ENCODE measurements at places on chromosomes 5 and 9. TPM values are rescaled to one million over a fixed set of nuclear protein-coding genes. Genes with fewer than 3 reads are reported as not detected.

DNA sequence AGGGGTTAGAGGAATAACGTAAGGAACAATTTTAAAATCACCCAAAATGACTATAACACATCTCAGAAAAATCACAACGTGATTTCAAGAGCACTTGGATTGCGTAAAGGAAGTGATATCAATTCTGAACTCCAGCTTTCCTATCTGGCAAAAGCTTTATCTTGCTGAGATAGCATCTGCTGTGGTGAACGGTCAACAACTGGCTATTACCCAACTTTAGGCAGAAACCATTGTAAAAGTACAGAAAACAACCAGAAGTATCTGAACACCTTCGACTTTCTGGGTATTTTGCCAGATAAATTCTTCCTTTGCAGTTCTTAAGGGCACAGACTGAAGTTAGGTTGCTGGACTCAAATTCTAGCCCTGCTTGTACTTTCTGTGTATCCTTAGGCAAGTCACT lies 9.2 kb downstream of the ABLIM3 start:
- no peak for DNase-seq

KIF20A gene
- total RNA-seq: 0.13 TPM

CXCL14 gene
- 11.2 TPM for total RNA-seq

AFF4 gene
- 33.3 TPM for total RNA-seq

- DNase-seq: no peak
Observed at GRCh38 chr5:125402787-125403186, 656.3 kb upstream of the ZNF608 start.

TMEM38B gene
- 49.0 TPM for total RNA-seq

TRPM3 gene
- 1.2 TPM for total RNA-seq

DNA sequence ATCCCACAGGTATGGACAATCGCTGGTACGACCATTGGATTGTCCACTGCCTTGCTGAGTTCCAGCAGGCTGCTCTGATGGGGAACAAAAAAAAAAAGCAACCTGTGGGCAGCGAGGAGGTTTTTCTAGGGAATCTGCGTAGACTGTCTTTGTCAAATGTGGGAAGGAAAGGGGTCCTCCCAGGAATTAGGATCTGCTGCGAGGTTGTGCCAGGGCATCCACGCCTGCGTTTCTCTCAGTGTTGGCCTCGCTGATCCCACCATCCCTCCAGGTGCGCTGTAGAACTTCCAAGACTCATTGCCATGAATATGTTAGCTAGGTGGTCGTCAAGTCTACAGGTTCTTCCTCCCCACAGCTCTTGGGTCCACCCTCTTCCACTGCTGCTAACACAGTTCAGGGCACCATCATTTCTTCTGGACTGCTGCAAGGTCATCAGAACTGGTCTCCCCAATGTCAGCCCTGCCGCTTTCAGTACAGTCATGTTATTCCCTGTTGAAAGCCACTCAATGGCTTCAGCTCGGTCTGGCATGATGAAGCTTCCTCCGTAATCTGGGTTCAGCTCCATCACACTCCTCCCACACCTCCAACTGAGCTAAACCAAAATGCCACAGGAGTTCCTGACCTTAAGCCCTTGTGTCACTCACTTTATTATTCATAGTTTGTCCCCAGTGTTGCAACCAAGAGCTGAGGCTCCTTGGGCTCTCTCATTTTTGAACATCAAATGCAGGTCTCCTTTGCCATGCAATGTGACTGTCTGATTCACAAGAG lies 79.5 kb upstream of the DMRT1 start:
- DNase-seq: no peak

ROR2 gene
- 18.0 TPM for total RNA-seq

- DNase-seq: no peak
Observed at GRCh38 chr5:119451561-119451960, 736 bp upstream of the HSD17B4 start.

DNA sequence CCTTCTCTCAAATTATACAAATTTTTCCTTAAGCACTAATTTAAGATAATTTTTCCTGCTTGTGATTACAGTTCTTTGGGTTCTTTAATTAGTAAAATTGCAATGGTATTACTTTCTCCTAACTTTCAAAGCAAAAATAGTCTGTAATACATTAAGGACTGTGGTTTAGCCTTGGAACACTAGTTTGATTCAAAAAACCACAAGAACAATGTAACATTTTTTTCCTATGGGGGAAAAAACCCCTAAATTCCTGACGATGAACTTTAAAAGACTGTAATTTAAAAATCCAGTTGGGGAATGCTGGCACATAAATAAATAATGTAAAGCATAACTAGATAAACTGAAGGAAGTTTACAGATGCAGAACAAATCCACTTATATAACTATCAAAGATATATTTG lies 65.3 kb downstream of the CDC14B start:
- DNase-seq: no peak

GRCh38 chr5:85452322-85453025 lies 1067.8 kb upstream of the EDIL3 start:
- no peak for DNase-seq

- no peak for DNase-seq
Observed at GRCh38 chr9:78813602-78814180, 516.8 kb downstream of the PSAT1 start.

DNA sequence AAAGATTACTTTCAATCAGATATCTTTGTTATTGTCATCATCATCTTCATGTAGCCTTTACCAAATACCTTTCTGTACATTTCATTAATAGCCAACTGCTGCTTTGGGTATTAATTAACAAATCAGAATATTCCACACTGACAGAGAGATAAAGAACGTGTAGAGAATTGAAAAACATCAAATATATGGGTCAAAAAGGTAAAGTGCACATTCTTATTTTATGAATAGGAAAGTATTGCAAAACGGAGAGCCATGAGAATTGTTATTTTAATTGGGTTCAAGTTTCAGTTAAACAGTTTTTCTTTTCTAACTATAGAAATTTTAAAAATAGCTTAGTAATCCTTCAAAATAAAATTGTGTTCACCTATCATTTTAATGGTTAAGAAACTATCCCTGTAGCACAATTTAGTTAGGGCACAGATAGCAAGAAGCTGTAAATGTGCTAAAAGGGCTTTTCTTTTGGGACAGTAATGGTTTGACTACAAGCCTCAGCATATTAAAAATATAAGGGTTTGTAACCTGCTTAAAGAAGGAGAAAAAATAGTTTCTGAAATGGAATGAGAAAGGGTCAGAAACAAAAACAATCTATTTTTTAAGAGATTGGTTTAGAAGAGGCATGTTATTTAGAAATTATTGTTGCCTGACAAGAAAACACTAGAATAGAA lies 62.9 kb downstream of the PDE4D start:
- no peak for DNase-seq

IPO11 gene
- total RNA-seq: 22.9 TPM

GPRIN1 gene
- total RNA-seq: 0.97 TPM

- DNase-seq: peak; percentile 10
Observed at GRCh38 chr9:135090547-135090946, 3.1 kb downstream of the OLFM1 start.

DNA sequence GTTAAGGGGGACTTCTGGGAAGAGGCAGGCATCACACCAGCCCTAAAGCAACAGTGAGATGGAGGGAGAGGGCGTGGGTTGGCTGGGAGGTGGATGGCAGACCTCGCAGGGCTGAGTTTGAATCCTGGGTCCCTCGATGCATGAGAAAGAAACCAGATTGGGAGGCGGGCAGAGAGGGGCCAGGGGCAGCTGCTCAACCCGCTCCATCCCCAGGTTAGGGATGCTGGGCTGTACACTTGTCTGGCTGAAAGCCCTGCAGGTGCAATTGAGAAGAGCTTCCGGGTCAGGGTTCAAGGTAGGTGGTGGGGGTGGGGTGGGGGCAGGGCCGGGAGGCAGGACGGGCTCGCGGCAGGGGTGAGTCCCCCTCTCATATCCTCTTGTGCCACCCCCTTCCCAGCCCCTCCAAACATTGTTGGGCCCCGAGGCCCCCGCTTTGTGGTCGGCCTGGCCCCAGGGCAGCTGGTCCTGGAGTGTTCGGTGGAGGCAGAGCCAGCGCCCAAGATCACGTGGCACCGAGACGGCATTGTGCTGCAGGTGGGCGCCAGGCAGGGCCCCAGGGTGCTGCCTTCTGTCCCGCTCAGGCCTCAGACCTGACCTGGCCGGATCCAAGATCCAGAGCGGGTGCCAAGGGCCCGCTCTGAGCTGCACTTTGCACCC lies 49.8 kb upstream of the ASS1 start:
- no peak for DNase-seq

DNA sequence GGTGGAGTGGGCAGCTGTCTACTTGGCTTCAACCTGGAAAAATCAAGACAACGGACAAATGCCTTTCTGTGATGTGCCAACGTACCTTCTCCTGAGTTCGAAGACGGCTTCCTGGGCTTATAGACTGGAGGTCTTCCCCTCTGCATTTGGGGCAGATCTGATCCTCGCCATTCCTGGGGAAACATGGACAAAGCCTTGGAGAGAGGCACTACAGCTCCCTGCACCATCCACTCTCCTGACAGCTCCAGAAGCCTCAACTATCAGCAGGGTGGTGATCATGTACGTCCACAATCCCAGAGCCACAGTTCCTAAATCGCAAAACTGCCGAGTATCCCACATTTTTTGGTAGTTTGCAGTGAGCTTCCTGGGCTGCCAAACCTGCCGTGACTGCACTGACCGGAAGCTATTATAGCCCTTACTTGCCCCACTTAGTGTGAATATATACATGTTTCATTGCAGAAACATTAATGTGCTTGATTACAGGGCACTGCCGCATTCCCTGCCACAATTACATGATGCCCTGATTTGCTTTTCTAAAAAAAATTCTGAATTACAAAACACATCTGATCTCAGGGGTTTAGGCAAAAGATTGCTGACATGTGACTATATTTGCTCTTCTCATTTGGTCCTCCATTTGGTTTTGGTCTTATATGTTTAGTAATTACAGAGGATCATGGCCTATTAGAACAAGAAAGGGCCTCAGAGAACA lies 2.8 kb downstream of the TRAF1 start:
- no peak for DNase-seq

DNA sequence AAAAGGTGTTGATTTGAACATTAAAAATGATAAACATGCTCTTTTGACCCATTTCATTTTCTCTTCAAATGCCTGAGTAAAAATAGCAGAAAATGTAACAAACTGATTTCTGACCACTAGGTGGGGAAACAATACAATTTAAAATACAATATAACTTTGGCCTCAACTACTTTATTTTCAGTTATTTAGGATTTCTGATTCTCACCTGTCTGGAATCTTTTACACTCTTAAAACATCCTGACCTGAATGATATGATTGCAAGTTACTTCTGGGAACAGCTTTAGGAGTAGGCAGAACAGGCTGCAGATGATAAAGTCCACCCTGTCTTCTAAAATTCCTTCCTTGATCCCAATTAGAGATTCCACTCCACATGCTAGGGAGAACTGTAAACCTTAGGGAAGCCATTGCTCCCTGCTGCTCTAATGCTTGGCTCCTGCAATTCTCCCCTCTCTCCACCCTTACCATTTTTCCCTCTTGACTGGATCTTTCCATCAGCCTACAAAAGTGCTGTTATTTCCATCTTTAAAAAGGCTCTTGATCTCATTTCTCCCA lies 70.3 kb downstream of the FYB1 start:
- no peak for DNase-seq

Measured in left cardiac atrium (tissue), 4 donors.